Left colon (tissue), 2 donors: ENCODE measurements at places on chromosomes 5 and 9.
A peak's percentile ranks its signal among the peaks of the same experiment; 100 is the strongest.

DNA sequence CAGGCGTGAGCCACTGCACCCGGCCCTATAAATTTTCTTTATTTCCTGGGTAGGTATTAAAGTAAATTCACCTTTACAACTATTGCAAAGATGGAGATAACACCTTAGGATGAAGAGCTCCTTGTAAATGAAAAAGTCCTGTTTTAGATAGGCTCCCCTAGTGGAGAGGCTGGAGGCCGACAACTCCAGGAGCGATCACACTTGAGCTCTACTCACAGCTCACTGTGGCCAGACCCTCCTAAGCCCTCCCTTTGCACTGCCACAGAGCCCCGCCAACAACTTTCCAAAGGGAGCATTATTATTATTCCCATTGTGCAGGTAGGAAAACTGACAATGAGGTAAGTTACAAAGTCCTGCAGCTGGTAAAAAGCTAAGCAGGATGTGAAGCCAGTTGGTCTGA, 139.1 kb upstream of the ERCC6L2 start:
- DNase-seq = no peak

DNA sequence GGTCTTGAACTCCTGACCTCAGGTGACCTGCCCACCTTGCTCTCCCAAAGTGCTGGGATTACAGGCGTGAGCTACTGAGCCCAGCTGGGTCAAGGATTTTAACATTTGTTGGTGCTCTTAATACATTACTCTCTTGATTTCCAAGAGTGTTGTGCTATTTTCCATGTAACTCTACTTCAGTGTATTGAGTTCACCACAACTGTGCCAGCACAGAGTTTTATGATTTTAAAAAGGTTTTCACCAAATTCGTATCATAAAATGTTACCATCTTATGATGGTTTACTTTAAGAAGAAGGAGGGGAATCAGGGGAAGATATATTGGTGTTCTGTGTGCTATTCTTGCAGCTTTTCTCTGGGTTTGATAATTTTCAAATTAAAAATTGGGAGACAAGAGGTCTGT, 6.6 kb upstream of the ADGRD2 start:
- DNase-seq = no peak

DNA sequence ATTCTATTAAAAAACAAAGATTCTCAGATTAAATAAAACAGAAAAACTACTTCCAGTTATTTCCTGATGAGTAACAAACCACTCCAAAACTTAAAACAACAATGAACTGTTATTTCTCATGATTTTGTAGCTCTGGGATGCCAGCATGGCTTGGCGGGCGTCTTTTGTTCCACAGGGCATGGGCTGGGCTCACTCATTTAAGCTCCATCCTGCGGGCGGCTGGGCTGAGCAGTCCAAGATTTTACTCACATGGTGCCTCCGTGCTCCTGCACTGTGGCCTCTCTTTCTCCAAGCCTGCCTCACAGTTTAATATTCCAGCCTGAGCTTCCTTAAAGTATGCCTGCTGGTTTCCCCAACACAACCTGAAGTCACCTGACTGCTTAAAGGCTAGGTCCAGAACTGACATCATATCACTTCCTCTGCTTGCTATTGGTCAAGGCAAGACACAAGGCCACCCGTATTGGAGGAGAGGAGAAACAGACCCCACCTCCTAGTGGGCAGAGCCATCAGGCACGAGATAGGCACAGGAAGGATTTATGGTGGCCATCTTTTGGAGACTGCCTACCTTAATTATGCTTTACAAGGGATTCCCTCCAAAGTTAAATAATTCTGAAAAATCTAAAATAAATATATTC, 41.6 kb upstream of the ZBTB43 start:
- no peak for DNase-seq

DNA sequence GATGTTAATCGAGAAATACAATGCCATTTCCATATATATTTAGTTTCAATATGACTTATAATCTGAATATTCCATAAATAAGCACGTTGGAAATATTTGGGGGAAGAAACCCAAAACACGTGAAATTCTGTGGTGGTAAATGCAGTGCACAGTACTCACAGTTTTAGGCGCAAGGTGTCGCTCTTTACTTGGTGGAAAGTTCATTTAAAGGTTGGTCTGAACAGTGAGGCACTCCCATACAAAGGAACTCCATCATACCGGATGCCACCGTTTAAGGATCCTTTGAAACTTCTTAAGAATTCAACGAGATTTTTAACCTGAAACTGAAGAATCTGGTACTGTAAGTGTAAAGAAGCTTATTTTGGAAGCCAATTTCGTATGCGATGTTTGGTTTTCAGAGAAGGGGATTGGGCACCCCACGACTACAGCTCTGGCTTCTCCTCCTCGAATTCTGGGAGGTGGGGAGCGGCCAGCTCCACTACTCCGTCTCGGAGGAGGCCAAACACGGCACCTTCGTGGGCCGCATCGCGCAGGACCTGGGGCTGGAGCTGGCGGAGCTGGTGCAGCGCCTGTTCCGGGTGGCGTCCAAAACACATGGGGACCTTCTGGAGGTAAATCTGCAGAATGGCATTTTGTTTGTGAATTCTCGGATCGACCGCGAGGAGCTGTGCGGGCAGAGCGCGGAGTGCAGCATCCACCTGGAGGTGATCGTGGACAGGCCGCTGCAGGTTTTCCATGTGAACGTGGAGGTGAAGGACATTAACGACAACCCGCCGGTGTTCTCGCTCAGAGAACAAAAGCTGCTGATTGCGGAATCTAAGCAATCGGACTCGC, at the start of gene PCDHA11:
Gene PCDHA11 (plus strand): TSS at position 237 of the 834 bp plus-strand sequence. CDS start 147 bp downstream, at position 384.
- DNase-seq = no peak

- no peak for DNase-seq
These were observed 96.1 kb upstream of the DNAH5 start for GRCh38 chr5:14040542-14040941.

DNA sequence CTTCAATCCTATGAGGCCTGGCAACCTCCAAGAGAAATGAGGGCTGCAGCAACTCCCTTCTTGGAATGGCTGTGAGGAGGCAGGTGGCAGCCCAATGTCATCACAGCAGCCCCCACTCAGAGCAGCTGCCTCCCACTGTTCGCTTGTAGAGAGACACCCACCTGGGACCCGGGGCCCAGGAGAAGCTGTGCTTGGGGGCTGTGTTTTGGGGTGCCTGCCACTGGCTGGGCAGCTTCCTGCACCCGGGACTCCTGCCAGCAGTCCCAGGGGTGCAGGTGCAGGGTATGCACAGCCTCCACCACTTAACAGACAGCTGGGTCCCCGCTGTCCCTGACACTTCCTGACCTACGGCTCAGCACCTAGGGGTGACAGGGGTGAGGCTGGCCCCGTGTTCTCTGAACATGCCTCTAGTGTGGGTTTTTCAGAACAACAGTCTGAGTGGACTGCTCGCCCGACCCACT, 26.2 kb downstream of the NIPAL4 start:
- peak; percentile 24 for DNase-seq

DNA sequence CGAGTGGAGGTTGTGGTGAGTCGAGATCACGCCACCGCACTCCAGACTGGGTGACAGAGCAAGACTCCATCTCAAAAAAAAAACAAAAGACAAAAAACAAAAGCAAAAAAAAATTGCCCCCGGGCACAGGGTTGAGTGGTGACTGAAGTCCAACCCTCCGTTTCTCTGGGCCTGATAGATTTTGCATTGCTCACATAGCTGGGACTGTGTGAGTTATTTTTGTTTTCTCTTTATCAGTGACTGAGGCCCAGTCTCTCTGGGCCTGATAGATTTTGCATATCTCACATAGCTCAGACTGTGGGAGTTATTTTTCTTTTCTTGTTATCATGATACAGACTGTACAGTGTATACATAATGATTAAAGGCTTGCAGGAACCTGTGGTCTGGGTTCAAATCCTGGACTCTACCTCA, 2.6 kb upstream of the SLC28A3 start:
- DNase-seq = no peak

DNA sequence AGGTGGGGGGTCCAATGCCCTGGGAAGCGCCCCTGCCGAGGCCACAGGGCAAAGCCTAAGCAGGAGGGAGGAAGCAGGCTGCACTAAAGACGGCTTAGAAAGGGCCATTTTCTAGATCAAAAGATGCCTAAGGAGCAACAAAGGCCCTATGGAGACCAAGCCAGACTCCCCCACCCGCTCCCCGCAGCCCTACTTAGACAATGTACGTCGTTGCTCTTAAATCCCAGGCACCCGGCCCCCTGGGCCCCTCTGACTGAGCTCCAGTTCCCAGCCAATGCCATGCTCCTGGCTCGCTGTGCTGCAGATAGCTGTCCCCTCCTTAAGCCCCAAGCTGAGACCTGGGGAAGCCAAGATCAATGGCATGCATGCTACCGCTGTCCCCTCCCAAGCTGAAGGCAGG, 10.3 kb downstream of the IPPK start:
- no peak for DNase-seq

DNA sequence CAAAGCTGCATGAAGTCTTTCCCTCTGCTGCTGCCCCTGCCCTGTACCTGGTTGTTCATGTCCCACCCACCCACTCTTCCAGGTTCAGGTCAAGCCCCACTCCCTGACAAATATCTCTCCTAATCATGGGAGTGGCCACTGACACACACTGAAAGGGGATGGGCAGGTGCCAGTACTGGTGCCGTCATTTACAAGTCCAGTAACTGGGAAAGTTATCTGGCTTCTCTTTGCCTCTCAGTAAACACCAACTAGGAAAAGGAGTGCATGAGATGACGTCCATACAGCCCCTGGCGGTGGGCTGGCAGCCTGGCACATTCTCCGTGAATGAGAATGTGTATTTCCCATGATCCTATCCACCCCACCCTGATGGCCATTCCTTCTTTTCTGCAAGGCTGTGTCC, 225.2 kb downstream of the FSTL4 start:
- no peak for DNase-seq

DNA sequence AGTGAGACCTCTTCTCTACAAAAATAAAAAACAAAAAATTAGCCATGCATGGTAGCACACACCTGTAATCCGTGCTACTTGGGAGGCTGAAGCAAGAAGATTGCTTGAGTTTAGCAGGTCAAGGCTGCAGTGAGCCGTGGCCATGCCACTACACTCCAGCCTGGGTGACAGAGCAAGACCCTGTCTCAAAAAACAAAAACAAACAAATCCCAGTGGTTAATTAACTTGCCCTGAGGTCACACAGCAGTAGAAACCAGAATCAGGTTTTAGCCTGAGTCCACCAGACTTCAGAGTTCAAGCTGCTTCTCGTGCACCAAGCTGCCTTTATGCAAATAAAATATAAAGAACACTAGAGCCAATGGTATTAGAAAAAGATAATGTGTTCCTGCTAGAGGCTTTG, 169.7 kb downstream of the GOLPH3 start:
- no peak for DNase-seq

DNA sequence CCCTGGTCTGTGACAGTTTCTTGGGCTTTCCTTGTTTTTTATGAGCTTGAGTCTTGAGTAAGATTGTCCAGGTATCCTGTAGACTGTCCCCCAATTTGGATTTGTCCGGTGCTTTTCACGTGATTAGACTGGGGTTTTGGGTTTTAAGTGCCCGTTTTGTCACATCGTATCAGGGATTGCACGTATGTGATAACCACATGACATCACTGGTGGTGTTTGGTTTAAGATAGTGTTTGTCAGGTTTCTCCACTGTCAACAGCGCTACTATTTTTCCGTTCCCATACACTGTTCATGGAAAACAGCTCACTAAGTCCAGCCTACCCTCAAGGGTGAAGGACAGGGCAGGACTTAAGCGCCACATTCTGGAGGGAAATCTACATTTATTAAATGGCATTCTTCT, 39.7 kb downstream of the LMNB1 start:
- no peak for DNase-seq

DNA sequence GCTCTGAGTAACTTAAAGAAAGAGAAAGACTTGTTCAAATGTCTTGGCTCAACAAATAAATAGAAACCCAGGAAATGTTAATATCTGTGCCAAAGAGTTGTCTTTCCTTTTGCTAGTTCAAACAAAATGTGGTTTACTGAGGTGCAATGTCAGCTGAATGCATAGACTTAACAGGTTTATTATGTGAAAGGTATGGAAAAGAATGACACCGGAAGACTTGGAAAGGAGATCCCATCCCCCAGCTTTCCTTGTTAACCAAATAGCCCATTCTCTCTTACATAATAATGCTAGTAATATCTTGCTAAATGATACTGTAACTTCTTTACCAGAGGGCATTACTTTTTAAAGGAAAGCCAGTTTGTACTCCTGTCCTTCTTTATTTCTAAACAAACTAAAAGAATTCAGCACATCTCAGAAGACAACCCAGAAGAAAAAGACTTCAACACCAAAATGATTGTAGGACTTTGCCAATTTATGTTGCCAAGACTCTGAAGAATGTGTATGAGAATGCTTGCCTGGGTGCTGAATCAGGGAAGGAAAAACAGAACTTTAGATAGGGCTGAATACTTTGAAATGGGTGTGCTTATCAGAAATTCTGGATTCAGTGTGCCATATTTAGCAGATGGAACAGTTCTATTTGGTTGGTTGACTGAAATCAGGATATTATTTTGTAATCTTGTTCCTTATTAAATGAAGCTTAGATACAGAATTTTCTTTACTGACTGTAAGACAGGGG, 344.1 kb downstream of the TMEM38B start:
- no peak for DNase-seq

GRCh38 chr9:14314929-14315874, 1.3 kb upstream of the NFIB start:
- peak; percentile 89 for DNase-seq

DNA sequence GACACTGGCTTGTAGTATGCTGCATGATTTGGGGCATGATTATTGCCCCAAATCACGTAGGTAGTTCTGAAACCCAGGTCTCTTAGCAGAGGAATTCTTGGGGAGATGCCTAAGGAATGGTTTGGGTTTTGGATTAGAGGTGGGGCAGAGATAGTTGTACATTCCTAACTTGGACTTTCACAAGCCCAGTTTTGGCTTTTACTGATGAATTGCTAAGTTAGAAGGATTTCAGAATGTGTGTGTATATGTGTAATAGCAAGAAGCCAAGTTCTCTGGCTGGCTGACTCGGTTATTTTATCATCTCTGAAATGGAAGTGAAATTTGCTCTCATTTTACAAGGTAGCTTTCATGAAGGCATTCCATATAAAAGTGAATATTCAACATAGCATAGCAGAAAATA, 23.8 kb upstream of the ZNF131 start:
- no peak for DNase-seq

DNA sequence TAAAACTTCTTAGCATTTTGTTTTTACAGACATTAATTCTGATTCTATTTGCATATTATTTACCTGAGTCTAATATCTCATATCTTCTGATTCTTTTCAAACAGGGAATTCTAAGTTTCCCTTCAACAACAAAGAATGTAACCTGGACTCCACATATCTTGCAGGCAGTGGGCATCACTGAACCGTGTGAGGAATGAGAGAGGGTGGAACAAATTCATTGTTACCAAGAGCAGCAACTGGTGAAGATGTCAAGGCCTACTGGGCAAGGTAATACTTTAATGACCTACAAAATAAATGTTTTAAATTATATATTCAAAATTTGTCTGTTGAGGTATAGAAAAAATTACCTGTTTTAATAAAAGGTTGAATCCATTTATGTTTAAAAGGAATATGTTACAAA, 455.3 kb upstream of the TUSC1 start:
- DNase-seq = no peak

GRCh38 chr9:26261503-26262330, 583.5 kb upstream of the TUSC1 start:
- DNase-seq = no peak

GRCh38 chr5:170743876-170744212, 39.7 kb upstream of the GABRP start:
- no peak for DNase-seq
